Right kidney (tissue), 9 donors: ENCODE measurements at places on chromosomes 4 and X.

DNA sequence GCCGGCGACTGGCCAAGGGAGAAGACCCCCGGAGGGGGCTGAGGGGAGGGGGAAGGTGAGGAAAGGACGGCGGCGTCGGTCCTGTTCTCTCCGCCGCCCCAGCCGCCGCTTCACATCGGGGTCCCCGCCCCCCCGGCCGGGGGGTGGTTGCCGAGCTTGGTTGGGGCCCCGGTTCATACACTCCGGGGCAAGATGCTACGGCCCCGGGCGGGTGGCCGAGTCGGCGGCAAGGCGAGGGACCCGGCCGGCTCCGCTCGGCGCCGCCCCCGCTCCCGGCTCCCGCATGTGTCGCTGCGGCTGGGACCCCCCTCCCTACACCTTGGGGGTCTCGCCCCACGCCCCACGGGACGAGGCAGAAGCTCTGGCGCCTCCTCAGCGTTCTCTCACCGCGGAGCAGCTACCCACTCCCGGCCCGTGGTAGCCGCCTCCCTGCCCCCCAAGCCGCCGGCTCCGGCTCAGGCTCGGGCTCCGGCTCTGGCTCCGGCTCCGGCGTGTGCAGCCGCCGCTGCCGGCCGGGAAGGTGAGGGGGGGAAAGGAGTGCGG lies 461 bp downstream of the FBXW7 start:
- no peak for DNase-seq

DNA sequence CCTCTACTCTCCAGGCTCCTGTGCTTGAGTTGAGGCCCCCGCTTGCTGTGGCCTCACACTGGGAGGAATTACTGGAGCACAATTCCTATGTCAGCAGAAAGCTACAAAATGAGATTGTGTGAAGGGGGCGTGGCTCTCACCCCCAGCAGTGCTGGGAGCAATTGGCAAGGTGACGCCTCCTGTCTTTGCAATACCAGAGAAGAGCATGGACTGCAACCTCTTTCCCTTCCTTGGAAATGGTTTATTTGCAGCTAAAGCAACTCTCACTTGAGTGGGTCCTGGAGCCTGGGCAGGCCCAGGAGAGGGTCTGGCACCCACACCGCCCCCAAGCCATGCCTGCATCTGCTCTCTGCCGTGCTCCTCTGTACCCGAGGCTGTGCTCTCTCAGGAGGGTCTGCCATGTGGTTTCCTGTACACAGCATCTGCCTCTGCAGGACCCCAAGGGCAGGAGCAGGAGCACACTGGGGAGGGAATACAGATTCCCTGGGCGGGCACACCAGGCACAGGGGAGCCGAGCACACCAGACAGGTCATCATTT lies 32.9 kb upstream of the HGFAC start:
- no peak for DNase-seq

GRCh38 chr4:59676389-59676788 lies 1523.7 kb upstream of the ADGRL3 start:
- DNase-seq = no peak

- no peak for DNase-seq
Measured at GRCh38 chr4:111018216-111018615, 395.3 kb upstream of the PITX2 start.

GRCh38 chr4:36282503-36283030 lies 1.2 kb downstream of the DTHD1 start:
- no peak for DNase-seq

GRCh38 chr4:169383724-169384123 lies 113.0 kb upstream of the SH3RF1 start:
- no peak for DNase-seq

DNA sequence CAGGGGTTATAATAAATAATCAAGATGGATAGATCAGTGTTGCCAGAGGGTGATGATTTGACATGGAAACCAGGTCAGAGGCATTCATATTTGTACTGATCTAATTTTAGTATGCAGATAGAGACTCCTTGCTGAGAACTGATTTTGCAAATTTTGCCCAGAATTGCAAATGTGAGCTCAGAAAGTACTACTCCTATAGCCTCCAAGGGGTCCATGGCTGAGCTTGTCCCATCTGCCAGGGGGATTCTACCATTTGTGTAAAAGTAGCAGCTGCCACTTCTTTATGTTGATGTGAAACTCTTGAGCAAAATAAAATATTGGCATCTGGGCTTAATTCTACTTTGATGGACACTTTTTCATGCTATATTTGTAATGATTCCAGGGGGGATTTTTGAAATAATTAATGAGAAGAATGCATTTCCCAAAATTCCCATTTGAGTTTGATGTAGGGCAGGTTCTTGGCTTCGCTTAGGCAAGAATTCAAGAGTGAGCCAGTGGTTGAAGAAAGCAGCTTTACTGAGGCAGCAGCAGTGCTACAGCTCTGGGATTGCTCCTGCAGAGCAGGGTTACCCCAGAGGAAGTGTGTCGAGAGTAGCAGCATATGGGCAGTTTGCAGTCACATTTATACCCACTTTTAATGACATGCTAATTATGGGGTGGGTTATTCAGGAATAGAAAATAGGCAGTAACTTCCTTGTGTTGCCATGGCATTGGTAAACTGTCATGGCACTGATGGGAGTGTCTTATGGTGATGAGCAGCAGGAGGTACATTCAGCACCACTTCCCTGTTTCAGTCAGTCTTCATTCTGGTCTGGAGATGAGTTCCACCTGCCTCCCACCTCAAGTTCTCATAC lies 38.7 kb upstream of the DCLK2 start:
- no peak for DNase-seq

DNA sequence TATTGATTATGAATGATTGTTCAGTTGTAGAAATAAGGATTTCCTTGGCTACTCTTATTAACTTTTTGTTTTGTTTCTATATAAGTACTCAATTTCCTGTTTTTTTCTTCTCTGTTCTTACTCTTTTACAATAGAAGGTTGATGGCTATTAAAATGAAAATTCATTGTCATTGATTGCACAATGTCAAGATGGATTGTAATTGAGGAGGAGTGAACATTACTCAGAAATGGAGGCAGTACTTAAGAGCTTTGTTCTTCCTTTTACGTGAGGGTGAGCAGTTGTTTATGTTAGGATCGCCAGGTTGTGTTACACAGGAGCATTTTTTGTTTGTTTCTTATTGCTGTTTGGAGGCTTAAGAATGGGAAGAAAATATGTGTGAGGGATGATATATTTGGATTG lies 2062.4 kb downstream of the ARAP2 start:
- no peak for DNase-seq

DNA sequence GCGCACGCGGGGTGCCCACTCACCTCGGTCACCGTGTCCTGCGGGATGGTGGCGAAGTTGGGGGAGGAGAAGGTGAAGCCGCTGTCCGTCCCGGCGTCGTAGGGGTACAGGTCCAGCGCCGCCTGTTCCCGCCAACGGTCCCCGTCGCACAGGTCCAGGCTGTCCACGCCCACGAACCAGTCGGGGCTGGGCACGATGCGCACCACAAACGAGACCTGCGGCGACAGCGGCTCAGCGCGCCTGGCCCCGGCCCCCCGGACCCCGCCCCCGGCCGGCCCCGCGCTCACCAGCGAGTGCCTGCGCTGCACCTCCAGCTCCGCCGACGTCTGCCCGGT lies 1.4 kb downstream of the SPON2 start:
- DNase-seq = no peak

DNA sequence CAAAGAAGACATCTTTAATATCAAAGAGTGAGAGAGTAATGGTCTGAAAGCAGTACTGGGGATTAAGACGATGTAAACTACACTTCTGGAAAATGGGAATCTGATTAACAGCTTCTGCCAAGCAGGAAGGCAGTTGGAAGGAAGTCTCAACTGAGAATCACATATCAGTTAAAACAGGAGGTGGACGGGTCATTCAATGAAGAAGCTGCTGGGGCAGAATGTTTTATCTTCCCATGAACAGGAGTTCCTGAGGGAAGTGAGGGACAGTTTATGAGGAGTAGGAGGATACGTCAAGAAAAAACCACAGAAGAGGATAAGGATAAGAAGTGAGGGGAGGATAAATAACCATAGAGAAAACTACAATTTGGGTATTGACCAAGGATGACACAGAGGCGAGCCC lies 38.7 kb upstream of the MAGEA10 start:
- DNase-seq = no peak
